ENCODE measurements at places on chromosomes 7 and 10.

- no peak for DNase-seq
Observed at GRCh38 chr10:10055656-10056442, 961.8 kb upstream of the CELF2 start.

DNA sequence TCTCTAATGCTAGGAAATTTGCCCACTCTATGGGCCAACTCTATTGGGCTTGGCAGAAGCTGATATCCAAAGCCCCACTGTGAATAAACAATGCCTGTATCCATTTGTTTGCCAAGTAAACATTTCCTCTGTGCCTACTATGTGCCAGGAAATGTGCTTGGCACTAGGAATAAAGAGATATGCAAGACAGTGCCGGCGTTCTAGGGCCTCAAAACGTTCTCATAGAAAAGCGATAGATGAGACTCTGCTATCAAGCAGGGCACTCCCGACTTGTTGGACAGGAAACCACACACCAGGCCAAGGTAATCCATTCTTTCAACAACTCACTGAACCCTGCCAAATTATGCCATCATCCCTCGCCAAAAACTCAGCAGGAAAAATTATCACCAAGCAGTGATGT, 196.7 kb downstream of the IPMK start:
- DNase-seq = no peak

DNA sequence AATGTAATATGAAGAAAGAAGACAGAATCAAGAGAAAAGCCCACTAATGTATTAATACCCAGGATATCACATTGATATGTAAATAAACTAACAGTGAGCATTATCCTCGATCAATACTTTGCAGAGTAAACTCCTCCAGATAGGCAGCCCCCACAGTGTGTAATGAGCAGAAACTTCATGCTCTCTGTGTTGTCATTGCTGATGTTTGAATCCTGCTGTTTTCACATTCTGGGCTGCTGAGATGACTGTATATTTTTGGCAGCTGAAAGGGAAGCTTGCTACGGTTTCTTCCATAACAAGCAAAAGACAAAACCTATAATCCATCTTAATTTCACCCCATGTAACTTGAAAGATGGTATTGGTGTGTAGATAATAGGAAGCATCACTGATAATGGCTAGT, 15.3 kb upstream of the THSD7A start:
- DNase-seq = no peak

- DNase-seq = no peak
Observed at GRCh38 chr7:26937939-26938623, 73.7 kb upstream of the SKAP2 start.

DNA sequence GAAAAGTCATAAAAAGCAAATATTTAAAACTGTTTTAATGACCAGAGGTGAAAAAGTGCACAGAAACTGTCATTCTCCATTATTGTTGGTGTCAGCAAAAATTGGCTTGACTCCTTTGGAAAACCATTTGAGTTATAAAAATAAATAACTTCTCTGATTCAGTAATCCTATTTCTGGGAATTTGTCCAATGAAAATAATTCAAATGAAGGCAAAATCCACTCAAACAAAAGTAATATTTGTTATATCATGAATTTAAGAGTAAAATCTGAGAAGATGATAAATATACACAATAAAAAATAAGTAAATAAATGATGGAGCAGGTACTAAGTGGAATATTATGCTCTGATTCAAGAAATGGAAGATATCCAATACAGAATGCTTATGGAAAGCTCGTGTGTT, 326.6 kb upstream of the KLF6 start:
- DNase-seq = no peak

DNA sequence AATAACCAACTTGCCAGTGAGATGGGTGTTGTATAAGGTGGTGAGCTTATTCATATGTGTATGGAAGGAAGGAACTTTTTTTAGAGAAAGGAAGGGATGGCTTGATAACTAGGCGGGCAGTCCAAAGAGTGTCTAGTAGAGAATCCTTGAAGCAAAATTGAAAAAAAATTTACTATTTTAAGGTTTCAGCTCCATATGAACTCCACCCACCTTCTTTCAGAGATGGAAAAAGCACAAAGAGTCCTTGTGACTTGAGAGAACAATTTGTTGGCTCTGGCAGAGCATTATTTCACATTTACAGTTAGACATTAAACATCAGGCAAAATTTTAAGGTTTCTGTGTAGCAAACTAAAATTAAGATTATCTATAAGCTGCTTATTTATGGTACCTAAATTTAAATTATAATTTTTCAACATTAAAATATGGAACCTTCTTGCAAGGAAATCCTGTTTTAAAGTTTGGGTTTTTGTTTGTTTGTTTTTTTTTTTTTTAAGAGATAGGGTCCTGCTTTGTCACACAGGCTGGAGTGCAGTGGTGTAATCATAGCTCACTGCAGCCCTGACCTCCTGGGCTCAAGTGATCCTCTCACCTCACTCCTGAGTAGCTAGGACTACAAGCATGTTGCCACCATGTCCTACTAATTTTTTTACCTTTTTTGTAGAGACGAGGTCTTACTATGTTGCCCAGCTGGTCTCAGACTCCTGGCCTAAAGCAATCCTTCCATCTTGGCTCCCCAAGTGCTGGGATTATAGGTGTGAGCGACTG, 12.2 kb downstream of the PTPN12 start:
- DNase-seq = no peak

DNA sequence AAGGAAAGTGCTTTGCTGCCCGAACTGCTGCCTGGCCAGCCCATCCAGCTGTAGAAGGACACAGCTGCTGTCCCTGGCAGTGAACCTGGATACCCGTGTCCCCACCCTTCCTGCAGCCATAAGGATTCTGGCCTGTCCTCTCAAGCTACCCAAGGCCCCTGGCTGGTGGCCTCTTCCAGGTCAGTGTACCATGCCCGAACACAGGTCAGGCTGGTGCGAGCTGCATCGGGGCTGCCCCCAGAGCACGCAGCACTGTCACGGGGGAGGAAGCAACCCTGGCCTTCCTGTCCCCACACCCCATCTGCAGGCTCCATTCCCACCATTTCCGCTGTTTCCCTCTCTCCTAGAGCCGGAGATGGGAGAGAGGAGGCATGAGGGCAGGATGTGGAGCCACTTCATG, 30.5 kb upstream of the PWWP2B start:
- DNase-seq = no peak

GRCh38 chr7:75732016-75732521, 6.7 kb downstream of the HIP1 start:
- no peak for DNase-seq

DNA sequence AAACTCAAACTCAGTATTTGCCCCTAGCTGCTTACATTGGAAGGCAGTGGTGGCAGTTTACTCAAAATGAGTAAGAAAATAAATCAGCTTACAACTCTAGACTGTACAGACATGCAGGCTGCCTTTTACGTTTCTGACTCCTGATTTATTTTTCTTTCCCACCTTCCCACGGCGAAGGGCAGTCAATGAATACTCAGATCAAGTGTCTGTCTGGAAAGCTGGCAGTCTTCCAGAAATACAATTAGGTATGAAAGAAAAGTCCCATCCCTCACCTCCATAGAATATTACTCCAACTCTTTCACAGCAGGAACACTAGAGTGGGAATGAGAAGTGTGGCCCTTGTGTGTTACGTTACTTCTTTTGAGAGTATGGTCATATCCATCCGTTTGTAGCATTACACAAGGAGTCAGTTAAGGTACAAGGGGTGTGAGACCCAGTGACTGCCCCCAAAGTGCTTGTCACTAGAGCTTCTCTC, 1.3 kb upstream of the PAPSS2 start:
- peak; percentile 30 for DNase-seq

DNA sequence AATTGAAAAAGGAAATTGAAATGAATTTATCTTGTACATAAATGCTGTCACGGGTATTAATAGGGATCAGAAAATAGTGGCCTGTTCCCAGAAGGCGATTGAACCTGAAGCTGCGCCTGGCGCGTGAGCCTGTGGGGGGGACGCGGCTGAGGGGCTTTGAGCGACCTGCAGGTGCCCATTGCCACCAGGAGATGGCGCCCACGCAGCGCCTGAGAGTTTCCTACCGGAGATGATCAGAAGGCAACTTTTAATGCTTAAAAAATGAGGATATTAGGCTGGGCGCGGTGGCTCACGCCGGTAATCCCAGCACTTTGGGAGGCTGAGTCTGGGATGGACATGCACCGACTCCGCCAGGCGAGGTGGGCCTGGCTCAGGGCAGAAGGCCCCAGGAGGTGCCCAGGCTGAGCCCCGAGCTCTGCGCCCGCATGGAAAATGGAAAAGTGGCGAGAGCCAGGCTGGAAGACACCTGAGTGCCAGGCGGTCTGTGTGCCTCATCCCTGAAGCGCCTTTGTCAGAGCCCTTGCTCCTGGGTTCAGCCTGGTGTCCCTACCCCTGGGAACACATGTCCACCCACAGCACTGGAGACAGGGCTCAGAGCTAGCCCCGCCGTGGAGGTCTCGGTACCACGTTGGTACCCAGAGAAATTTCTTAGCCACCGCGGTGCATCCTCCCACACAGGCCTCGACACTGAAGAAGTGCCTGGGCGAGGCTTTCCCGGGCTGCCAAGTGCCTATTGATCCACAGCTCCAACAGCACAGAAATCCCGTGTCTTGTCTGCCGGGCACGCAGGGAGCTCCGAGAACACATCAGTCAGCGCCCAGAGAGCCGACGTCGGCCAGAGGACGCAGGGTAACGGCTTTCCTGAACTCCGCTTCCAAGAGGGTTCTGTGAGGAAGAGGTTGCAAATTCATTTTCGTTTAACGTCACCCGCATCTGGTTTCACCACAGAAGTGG, 117.4 kb downstream of the INPP5A start:
- peak; percentile 23 for DNase-seq

DNA sequence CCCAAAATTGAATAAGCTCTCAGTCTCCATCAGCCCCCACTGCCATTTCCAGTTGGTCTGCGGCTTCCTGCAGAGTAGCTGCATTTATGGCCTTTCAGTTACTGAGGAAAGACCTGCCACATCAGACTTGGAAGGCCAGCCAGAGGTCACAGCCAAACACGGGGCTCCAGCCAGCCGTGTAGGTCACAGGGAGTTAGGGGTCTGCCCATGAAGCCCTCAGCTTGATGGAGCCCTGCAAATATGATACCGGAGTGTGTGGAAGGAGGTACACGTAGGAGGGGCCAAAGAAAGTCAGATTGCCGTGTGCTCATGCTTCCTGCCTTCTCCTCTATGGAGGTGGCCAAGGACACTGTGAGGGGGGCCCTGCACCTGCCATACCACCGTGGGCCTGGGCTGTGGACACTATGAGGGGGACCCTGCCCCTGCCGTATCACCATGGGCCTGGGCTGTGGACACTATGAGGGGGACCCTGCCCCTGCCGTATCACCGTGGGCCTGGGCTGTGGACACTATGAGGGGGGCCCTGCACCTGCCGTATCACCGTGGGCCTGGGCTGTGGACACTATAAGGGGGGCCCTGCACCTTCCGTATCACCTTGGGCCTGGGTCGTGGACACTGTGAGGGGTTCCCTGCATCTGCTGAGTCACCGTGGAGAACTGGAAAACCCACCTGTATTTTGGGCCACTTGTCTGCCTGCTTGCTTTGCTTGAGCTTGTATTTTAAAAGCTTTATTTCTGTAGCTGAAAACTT, 335.7 kb upstream of the SHH start:
- DNase-seq = no peak

DNA sequence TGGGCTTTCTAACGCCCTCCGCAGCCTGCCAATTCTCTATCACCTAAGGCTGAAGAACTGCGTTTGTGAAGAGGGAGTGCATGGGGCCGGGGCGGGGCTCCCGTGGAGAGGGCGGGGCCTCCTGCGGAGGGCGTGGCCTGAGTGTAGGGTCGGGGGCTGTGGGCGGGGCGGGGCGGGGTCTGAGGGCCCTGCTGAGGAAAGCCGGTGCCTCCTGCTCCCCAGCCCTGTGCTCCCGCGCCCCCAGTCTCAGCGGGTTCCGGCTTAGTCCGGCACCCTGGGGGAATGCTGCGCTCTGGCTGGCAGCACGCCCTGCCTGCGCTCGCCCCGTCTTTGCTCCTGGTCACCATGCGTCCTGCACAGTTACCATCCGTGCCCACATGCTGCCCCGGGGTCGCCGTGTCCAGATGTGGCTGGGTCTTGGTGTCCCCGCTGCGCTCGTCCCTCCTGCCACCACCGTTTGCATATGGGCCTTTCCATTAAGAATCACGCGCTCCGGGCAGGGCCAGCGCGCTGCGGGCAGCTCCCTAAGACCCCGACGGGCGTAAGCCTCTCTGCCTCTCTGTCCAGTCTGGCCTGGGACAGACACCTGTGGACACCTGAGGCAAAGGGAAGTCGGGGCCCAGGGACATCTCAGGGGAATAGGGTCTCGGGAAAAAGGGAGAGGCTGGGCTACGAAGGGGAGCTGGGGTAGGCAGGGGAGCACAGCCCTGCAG, 144.0 kb upstream of the RET start:
- DNase-seq = no peak

DNA sequence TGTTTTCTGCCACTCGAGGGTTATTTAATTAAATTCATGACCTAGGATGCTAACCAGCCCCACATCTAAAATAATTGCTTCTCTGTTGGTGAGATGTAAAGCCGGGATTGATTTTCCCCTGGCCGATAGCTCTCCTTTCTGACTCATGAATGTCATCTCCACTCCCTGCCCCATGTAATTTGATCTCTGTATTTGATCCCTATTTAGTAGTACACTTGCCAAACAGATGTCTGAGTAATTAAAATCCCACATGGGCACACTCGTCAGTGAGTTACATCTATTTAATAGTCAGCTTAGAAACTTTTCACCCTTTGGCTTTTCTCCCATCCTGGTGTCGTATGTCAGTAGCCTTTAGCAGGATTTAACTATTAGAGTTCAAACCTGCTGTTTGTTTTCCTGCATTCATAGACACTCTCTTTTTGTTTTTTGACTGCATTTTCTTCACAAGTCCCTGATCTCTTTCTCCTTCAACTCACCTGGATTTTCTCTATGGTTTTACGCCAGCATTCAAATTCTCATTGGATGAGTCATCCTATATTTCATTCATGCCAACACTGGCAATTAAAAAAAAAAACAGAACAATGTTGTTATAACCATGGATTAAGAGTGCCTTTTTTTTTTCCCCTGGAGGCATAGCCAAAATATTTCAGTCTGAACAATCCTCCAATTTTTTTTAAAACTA, 82.7 kb downstream of the SPAG6 start:
- DNase-seq = no peak

GRCh38 chr7:133481676-133482075, 228.8 kb downstream of the EXOC4 start:
- DNase-seq = no peak

GRCh38 chr10:47121336-47121735, 178.7 kb upstream of the GDF10 start:
- DNase-seq = no peak

GRCh38 chr10:36462194-36462593, 663.2 kb upstream of the ANKRD30A start:
- DNase-seq = no peak

GRCh38 chr7:86629-87028, 105.7 kb upstream of the FAM20C start:
- DNase-seq = no peak

DNA sequence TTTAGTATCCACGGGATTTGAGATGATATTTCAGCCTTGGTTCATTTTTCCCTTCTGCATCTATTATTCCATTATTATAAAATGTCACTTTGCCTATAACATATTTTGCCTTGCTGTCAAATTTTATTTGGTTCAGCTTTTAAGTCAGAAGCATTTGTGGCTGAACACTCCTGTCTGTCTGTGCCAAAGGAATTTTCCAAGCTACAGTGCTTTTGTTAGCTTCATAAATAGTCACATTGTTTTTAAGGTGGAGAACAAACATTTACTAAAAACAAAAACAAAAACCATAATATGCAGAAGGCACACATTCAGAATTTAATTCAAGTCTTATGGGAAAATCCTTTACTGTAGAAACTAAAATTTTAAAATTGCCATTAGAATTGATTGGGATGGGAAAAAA, 33.8 kb upstream of the ELMO1 start:
- no peak for DNase-seq

- no peak for DNase-seq
Observed at GRCh38 chr10:86642499-86642898, 11.8 kb upstream of the OPN4 start.

- DNase-seq = no peak
Observed at GRCh38 chr7:44279731-44280505, 45.5 kb downstream of the CAMK2B start.
